ENCODE measurements at places on chromosomes 11 and 22.
A peak's percentile ranks its signal among the peaks of the same experiment; 100 is the strongest.

DNA sequence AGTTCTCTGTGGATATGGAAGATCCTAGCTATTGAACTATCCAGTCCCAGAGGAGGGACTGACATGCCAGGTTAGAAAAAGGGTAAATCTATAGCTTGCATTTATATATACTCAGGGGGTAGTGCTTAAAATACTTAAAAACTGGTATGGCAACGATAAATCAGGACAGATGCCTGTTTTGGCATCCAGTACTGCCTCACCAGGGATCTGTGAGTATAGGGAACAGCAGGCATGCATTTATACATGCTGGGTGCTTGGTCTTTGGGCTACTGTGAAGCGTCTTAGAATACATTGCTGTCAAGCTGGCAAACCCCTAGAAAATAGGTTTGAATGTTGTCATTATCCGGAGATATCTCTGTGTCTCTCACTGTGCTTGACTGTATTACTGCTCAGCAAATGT, 94.2 kb upstream of the DRD2 start:
- no peak for DNase-seq

- DNase-seq, result no peak
Observed at GRCh38 chr22:48106715-48107259, 1344.3 kb downstream of the TBC1D22A start.

- DNase-seq, result no peak
Observed at GRCh38 chr11:4184163-4184916, 89.7 kb downstream of the RRM1 start.

DNA sequence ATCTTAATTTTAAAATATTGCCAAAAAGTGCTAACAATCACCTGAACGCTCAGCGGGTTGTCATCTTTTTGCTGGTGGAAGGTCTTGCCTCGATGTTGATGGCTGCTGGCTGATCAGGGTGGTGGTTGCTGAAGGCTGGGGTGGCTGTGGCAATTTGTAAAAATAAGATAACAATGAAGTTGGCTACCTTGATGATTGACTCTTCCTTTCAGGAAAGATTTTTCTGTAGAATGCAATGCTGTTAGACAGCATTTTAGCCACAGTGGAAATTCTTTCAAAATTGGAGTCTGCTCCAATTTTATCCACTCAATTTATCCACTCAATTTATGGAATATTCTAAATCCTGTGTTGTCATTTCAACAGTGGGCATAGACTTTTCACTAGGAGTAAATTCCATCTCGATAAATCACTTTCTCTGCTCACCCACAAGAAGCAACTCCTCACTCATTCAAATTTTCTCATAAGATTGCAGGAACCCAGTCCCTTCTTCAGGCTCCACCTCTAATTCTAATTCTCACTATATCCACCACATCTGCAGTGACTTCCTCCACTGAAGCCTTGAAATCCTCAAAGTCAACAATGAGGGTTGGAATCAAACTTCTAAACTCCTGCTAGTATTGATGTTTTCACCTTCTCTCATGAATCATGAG, 78.8 kb downstream of the LINC01488 start:
- DNase-seq, result no peak

- peak; percentile 63 for DNase-seq
Observed at GRCh38 chr11:45982656-45983470, 60.4 kb downstream of the LARGE2 start.

- no peak for DNase-seq
Observed at GRCh38 chr11:35717520-35717919, 54.9 kb downstream of the TRIM44 start.

GRCh38 chr22:44752285-44753188, at the start of gene ARHGAP8:
Gene ARHGAP8, plus strand, starts transcription at chr22:44752575. Its CDS starts 33,953 bp downstream, at chr22:44786528.
- no peak for DNase-seq

DNA sequence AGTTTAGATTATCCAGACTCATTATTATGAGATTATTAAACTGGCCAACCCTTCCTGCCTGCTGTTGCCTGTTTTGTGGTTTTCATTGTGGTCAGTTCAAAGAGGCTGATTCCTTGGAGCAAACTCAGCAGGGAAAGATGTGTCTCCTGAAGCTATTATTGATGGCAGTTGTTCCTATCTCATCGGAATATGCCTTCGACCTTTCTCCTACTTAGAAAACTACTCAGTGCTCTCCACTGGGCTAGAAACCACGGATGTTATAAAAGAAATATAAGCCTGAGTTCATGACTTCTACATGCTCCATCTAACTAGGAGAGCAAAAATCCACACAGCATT, 80.2 kb upstream of the NAV2 start:
- DNase-seq, result no peak

DNA sequence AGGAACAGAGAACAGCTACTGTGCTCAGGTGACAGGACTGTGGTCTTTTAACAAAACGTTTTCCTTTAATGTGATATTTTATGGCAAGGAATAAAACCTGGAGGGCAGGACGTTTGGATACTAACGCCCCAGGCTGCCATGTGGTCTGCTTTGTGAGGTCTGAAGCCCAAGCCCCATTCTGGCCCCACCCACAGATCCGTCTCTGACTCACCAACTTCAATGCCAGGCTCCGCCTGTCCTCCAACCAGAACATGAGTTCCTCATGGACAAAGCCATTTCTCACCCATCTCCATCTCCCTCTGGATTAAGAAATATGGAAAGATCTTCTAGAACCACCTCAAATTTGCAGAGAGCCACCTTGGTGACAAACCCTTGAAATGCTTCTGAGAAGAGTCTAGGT, 148.8 kb downstream of the CRYBB2 start:
- DNase-seq, result no peak

- DNase-seq, result no peak
Observed at GRCh38 chr11:116328851-116329250, 443.9 kb downstream of the BUD13 start.

DNA sequence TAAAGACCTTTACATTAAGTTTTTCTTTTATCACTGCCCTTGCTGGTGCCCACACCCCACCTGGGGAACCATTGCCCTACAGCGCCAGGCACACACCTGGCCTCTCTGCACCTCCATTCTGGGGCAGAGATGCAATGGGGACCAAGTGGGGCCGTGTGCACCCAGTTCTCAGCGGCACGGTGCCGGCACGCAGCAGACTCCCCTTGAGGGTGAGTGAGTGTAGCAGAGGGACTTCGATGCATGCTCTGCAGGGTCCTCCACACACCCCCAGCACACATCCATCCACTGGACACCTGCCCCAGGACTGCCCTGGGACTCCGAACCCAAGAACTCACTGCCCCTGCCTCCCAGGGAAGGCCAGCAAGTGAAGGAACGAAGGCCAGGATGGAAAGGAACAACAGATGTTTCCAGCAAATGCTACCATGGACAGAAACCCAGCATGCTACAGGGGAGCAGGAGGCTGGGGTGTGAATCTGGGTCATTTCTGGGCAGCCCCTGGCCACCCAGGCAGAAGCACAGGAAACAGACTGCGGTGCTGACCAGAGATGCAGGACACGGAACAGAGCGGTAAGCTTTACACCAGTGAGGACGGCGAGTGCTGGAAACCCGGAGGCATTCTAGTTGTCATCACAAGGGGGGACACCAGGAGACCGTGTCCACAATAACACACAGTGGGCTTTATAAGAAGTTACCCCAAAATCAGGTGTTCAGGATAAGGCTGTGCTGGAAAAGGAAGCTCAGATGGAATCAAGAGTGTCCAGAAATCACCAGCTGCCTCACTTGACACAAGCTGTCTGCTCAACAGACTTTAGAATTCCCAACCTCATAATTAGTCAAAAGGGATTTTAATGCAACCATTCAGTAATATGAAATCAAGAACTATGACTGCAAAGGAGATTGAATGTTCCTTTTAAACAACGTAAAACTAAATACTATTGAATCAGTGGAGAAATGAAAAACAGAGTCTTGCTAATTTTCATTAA, 32.7 kb upstream of the MOB2 start:
- DNase-seq, result no peak

GRCh38 chr11:65927904-65928397, 8.7 kb downstream of the DRAP1 start:
- DNase-seq, result no peak

GRCh38 chr22:43343262-43343669, at the start of gene SCUBE1:
Gene SCUBE1, minus strand, starts transcription at chr22:43343372. Its CDS starts 111 bp downstream, at chr22:43343261.
- peak; percentile 72 for DNase-seq

GRCh38 chr11:60528934-60529333, 13.7 kb downstream of the MS4A13 start:
- DNase-seq, result no peak

- peak; percentile 45 for DNase-seq
Observed at GRCh38 chr11:92769112-92769511, 200.3 kb upstream of the MTNR1B start.

- no peak for DNase-seq
Observed at GRCh38 chr11:44008088-44008501, 39.7 kb upstream of the ACCSL start.

DNA sequence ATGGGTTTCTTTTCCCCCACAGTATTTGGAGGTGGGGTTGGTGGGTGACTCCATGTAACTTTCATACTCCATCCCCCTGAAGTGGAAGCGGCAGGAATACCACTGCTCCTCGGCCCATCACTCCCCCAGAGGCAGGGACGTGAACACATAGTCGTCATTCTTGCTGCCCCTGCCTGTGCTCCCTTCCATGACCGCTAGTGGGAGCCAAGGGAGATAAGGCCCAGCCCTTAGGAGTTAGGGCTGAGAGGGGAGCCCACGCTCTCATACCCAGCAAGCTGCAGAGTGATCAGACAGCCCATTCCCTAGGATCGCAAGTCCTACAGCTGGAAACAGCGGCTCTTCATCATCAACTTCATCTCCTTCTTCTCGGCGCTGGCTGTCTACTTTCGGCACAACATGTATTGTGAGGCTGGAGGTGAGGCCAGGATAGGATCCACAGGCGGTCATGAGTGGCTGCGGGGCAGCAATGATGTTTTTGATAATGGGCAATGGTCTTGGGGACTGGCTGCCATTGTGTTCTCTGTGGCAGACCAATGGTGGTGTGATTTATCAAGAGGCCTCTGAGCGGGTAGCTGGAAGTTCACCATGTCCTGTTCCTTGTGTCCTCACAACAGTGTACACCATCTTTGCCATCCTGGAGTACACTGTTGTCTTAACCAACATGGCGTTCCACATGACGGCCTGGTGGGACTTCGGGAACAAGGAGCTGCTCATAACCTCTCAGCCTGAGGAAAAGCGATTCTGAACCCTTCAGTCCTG, 15.9 kb downstream of the RHOG start:
- DNase-seq, result no peak

GRCh38 chr11:121417055-121417551, 35.0 kb upstream of the SORL1 start:
- peak; percentile 24 for DNase-seq

DNA sequence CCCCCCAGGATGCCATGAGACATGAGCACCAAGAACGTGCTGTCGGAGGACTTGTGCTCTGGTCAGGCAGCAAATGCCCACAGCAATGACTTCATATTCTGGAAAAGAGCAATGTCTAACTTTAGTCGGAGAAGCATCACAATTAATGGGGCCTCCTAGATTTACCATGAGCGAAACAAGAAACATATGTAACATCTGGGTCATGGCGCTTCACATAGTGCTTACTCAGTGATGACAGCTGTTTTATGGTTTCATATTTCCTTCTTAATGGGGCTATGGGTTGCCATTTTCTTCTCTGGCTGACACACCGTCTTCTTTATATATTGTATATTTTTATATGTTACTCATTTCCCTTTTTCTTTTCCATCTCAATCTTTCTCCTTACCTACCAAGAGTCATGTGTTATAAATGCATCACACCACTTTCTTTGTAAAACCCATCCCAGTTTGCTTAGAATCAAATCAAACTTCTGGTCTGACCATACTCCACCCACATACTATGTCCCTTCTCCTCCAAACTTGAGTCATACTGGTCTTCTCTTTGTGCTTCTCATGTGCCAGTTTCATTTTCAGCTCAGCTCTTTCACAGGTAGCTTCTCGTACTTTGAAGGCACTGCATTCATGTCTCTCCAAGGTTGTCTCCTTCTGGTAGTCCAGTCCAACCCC, 9.4 kb upstream of the CASP12 start:
- DNase-seq, result no peak

DNA sequence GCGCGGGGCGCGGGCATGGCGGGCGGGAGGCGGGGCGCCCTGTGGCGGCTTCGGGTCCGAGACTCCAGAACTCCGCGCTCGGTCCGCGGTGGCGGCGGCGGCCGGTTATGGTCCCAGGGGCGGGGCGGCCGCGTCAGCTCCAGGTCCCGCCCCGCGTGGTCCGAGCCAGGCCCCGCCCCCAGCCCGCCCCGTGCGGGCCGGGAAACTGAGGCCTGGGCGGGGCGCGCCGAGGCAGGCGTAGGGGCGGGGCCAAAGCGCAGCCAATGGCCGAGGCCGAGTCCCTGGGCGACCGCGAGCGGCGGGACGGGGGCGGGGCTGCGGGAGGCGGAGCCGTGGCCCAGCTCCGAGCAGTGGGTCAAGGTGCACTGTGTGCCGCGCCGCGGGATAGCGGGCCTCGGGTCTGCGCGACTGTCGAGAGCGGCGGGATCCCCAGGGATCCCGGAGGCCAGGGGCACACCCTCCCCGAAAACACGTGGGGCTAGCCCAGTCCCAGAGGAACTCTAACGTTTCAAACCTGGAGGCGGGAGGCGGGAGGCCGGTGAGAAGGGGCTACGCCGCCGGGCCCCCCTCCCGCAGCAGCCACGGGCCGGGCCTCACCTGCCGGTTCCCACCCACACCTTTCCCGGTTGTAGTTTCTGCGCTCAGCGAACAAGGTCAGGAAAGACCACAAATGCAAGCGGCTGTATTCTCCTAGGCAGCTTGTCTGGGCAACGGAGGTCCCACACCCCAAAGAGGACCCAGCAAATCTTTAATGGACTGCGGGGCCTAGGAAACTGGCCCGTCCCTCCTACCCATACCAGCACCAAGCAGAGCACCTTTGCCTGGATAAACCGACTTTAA, at the start of gene SLC25A1:
Gene SLC25A1 (minus strand): TSS at position 80 of the 840 bp plus-strand sequence. CDS start 63 bp downstream, at position 17.
- DNase-seq, result peak; percentile 87

DNA sequence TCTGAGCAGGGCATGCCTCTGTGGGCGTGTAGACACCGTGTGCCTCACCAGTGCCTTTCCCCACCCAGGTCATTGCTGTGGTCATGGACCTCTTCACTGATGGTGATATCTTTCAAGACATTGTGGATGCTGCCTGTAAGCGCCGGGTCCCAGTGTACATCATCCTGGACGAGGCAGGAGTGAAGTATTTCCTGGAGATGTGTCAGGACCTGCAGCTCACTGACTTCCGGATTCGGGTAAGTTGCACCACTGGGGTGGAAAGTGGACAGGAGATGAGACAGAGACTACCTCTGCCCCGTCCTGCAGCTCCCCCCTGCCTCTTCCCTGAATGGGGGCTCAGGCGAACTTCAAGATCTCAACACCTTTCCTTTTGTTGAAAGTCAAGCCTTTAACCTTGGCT, 24.3 kb downstream of the FAM83F start:
- no peak for DNase-seq

- DNase-seq, result no peak
Observed at GRCh38 chr11:105152021-105152512, 12.5 kb upstream of the CARD18 start.

DNA sequence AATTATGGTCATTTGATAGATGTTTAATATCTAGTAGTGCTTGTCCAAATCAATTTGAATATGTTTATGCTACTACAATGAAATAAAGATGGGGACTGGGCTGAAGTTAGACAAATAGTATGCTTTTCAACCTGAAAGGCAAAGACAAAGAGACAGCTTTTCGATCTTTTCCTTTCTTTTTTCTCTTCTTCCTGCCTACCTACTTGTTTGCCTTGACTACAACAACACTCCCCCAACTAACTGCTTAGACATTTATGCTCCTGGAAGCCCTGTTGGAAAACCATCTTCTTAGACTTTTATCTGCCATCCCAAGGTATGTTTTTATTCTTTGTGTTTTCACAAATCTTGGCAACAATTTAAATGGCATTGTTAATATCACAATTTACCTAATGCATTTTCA, 374.4 kb upstream of the DDI1 start:
- no peak for DNase-seq

- DNase-seq, result no peak
Observed at GRCh38 chr11:377883-378500, 8.7 kb downstream of the B4GALNT4 start.
